ENCODE measurements at places on chromosomes 1 and 21.

DNA sequence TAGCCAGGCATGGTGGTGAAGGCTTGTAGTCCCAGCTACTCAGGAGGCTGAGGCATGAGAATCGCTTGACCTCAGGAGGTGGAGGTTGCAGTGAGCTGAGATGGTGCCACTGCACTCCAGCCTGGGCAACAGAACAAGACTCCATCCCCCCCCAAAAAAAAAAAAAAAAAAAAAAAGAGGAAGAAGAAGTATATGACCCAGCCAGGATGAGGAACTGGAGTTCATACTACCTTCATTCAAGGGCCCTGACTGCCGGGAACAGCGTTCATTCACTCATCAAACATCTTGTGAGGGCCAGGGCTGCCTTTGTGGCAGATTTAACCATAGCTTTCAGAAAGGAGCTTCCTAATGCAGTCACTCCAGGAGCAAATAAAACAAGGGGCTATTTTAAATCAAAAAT is 127.6 kb downstream of the MRPS6 start:
- no peak for DNase-seq

DNA sequence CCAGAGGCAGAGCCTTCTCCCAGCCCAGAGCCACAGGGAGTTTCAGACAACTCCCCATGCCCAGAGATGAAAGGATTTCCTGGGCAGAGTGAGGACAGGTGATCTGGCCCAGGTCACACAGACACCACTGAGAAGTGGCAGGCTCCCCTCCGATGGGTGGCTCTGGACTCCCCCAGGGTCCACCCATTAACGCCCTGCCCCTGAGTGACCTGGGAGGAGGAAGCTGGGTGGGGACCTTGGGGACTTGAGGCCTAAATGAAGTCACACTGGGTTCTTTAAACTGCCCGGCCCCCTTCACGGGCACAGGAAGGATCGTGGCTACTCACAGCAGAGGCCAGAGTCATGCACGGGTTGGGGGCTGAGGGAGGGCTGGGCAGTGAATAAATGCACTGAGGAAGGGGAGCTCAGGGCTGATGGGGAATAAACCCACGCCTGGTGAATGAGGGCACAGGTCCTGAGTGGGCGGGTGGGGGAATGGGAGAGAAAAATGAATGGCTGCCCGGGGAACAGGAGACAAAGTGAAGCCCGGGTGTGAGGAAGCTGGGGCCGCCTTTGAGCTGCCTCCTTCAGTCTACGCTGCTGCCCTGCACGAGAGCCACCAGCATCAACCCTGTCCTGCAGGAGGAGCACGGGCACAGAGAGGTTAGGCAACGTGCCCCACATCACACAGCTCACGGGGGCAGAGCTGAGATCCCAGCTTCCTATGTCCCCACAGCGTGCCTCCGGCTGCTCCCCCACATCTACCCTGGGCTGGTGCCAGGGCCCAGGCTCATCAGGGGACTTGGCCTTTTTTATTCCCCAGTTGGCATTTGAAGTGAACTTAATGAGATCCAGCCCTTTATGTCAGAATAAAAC is 404.3 kb downstream of the MATN1 start:
- no peak for DNase-seq

GRCh38 chr1:37794372-37795339 is 1.0 kb downstream of the MANEAL start:
- no peak for DNase-seq

- DNase-seq: no peak
These were observed 34.2 kb downstream of the SLC19A1 start for GRCh38 chr21:45507888-45508508.

- no peak for DNase-seq
These were observed 29.3 kb downstream of the COP1 start for GRCh38 chr1:176177764-176178163.

- DNase-seq: no peak
These were observed 151.1 kb upstream of the C8B start for GRCh38 chr1:57116871-57117270.

DNA sequence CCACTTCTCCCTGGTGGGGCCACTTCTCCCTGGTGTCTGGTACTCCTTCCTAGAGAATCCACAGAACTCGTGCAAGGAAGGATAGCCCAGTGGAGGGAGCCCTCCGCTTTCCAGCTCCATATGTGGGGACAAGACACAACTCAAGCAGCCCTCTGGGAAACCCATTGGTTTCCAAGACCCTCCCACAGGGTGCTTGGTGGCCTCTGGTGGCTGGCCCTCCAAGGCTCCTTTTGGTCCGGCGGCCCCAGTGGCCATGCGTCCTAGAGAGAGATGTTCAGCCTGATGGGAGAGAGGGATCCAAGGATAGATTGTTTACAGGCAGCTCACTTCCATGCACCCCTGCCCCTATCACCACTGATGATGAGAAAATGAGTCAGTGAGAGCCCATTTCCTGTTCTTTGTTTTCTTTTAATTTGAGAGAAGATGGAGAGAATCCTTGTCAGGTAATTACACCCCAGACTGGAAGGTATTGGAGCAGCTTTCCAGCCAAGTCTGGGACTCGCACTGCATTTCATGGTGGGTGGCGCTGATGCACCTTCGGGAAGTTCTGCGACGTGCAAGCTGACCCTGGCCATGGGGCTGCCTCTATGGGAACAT is 486.2 kb upstream of the VAMP3 start:
- no peak for DNase-seq

- DNase-seq: no peak
These were observed 99.9 kb downstream of the C1orf94 start for GRCh38 chr1:34276606-34277005.

- DNase-seq: no peak
These were observed 23.9 kb downstream of the FMO5 start for GRCh38 chr1:147201276-147201675.

DNA sequence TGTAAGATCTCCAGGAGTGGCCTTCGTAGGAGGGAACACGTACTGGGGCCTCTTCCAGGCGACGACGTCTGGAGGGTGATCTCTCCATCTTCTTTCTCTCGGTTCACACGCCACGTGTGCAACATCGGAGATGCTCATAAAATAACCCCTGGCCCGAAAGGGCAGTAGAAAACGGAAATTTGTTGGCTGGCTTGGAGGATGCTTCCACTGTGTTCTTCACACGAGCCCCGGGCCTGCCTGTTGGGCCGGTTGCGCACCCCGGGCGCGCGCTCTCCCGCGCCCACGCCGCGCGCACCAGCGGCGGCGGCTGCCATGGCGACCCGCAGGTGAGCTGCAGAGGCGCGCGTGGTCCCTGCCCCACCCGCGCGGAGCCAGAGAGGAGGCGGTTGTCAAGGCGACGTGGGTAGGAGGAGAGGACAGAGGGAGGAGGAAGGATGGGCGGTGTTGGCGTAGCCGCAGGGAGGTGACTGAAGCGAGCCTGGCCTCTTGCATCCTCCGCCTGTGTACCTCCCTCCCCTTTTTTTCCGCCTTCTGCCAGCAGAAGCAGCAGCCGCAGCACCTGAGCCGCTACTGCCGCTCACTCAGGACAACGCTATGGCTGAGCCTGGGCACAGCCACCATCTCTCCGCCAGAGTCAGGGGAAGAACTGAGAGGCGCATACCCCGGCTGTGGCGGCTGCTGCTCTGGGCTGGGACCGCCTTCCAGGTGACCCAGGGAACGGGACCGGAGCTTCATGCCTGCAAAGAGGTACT is at the start of gene ELAPOR1:
Gene ELAPOR1 (plus strand): TSS at position 526 of the 752 bp plus-strand sequence. CDS start 69 bp downstream, at position 595.
- no peak for DNase-seq

DNA sequence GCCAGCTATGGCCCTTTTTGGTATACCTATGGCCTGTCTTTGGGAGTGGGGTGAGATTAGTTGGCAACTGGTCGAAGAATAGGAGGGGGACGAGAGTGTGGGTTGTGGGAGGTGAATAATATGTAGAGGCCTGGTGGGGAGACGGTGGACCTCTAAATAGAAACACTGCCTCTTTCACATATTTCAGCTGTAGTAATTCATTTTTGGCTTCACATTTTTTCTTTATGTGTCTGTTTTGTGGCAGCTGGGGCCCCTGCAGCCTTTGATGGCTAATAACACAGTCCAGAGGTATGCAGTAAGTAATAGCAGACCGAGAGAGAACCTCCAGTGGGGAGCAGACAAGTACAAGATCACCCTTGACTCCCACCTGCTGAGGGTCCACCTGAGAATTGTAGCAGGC is 75.9 kb downstream of the HLX start:
- no peak for DNase-seq
